ENCODE measurements at places on chromosomes 11 and 22.

DNA sequence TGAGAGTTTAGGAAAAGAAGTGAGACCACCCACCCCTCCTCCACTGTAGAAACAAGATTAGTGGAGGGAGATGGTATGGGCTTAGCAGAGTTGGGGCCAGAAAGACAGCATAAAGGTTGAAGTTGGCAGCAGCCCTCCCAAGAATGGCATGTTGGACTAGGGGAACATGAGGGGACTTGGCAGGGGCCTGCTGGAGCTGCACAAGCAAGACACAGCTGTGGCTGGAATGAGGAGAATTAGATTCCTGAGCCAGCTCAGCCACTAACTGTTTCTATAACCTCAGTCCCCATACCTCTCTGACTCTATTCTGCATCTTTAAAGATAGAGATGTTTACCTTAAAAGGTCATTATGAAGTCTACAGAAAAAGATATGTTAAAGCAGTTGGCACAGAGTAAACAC, 13.2 kb downstream of the MAP6 start:
- no peak for DNase-seq

GRCh38 chr11:110069158-110069737, 23.9 kb upstream of the ZC3H12C start:
- no peak for DNase-seq

- DNase-seq: peak; percentile 66
Measured at GRCh38 chr11:33687733-33688479, 12.7 kb downstream of the C11orf91 start.

- DNase-seq: no peak
Measured at GRCh38 chr11:77083566-77084245, 16.9 kb downstream of the CAPN5 start.

- DNase-seq: no peak
Measured at GRCh38 chr11:27194976-27195375, 154.4 kb downstream of the BBOX1 start.

DNA sequence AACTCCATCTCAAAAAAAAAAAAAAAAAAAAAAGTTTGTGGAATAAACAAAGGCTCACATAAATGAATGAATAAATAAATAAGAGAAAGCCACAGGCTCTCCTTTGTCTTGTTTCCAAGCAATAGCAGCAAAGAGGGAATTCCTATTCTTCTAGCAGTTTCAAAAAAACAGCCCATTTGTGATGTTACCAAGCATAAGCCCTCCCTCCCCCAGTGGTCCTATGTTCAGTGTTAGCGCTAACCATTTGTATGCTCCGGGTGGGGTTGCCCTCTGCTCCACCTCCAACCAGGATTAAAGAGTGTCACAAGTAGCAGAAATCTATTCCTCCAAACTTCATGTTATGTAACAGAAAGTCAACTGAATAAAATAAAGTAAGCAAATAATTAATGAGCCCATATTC, 1215.0 kb upstream of the TENM4 start:
- no peak for DNase-seq

- no peak for DNase-seq
Measured at GRCh38 chr22:28958611-28959010, 75.2 kb downstream of the ZNRF3 start.

DNA sequence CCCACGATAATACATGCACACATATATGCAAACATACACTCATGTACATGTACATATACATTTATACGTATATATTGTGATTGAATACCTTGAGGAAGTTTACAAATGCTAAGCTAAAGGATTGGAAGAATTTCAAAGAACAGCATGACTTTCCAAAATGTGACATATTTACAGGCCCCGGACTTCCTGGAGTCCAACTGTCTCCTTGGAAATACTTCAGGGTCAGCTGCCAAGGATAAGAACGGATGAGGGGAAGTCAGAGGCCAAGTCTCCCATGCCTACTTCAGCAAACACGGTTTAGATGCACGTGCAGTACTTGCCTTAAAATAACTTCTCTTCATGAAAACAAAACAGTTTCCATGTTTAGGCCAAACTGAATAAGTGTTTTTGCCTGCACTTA, 213.6 kb downstream of the DYNC2H1 start:
- no peak for DNase-seq

DNA sequence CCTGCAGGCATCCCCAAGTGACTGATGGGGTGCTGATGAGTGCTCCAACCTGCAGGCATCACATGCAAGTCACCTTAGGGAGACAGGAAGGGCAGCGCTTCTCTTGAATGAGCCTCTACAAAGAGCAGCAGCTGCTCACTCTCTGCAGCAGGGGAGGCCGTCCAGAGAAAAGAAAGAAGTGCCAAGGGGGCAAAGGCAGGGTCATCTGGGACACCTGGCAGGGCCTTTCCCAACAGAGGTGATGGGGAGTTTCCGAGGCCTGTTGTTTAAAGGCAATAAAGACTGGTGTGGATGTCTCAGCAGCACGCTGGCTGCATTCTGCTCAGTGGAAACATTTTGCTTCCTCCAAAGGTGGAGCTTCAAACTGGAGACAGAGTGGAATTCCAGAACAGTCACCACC, 113.7 kb downstream of the ETS1 start:
- DNase-seq: no peak

- DNase-seq: no peak
Measured at GRCh38 chr22:17381192-17381913, 12.1 kb downstream of the CECR2 start.

DNA sequence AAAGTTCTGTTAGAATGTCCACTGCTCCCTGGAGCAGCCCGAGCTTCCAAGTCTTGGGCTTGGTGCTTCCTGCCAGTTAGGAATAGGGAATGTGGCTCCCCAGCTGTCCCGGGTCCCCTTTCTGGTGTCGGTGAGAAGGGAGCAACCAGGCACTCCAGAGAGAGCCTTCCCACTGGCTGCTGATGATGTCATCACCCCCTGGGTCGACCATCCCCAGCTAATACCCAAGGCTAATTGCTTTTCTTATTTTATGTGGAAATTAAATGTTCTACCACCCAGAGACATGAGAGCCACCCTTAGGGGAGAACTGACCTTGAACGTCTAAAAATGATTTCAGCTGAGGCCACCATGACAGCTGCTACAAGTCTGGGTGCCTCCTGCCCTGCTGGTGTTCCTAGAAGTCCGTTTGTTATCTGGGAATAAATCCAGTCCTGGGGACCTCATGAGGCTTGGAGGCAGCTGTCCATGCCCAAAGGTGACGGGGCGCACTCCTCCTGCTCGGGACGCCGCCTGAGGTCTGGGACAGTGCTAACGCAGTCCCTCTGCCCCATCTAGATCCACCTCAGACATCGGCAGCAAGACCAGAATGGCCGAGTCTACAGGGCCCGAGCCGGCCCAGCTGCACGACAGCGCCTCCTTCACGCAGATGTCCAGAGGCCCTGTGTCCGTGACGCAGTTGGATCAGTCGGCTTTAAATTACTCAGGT, 42.3 kb downstream of the C11orf91 start:
- DNase-seq: no peak

DNA sequence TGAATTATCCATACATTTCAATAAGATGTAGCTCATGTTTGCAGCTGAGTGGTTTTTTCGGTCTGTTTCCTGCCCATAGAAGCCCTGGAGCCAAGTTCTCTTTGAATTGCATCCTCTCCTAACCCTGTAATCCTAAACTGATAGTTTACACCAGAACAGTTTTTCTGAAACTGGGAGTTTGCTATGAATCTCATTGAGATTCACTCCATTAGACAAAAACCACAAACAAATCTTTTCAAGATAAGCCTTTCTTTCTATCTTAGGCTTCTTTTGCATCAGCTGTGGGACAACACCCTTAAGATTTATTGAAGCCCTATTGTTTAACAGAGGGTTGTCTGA, 324.8 kb downstream of the DYNC2H1 start:
- DNase-seq: no peak

DNA sequence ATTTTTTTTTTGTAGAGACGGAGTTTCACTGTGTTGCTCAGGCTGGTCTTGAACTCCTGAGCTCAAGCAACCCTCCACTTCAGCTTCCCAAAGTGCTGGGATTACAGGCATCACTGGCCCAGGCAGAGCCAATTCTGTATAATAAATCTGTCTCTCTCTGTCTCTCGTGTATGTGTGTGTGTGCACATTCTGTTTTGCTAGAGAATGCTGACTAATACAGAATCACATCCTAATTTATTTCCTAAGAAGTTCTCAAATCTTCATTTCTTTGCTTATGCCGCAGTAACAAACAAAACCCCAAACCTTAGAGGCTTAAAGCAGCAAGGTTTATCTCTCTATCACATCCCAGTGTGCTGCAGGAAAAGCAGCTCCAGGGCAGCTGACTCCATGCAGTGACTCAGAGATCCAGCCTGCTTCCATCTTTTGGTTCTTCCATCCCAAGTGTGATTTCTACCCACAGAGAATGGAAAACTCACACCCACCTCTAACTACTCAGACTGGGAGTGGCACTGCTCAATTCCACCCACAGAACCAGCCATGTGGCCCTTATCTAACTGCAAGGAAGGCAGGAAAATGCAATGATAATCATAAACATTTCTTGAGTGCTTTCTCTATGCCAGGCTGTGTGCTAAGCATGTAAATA, 35.1 kb upstream of the LRRC10B start:
- DNase-seq: no peak

GRCh38 chr11:17810746-17811145, 76.2 kb downstream of the KCNC1 start:
- DNase-seq: peak; percentile 15

DNA sequence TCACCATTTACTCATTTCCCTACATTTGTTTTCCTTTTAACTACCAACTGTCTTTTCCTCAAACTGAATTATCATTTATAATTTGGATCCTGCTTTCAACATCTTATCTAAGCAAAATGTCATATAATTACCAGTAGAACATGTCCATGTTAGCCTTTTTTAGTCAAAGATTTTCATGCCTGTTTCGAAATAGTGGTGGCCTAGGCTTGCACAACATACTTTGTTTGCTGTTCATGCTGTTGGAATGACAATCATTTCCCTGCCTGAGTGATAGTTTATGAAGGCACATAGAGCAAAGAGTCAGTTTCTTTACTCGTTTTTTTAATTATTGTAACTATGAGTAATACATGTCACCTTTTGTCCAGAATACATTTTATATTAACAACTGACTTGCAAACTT, 144.3 kb upstream of the ANO3 start:
- DNase-seq: no peak

DNA sequence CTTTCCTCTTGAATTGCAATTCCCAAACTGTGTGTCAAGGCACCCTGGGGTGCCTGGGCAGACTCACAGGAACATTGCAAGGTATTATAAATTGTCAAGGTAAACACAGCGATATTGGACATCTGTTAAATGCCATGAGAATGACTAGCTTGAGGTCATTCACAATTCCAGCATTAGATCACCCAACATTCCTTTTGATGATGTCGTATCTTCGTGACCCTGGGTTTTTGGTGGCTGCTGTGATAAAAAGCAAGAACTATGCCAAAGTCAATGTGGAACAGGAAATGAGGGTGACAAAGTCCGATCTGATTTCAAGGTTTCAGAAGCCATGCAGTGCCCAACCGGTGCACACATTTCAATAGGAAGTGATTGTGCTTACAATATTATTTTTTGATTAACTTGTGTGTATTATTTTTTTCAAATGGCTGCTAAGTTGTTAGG, 458.4 kb downstream of the MIAT start:
- no peak for DNase-seq

DNA sequence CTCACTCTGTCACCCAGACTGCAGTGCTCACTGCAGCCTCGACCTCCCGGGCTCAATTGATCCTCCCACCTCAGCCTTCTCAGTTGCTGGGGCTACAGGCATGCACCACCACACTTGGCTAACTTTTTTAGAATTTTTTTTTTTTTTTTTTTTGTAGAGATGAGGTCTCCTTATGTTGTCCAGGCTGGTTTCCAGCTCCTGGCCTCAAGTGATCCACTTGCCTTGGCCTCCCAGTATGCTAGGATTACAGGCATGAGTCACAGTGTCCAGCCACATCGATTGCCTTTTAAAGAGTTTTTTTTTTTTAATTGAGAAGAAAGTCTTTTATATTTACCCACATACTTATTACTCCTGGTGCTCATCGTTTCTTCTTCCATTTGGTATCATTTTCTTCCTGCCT, 30.0 kb downstream of the PARVG start:
- no peak for DNase-seq

- DNase-seq: no peak
Measured at GRCh38 chr11:58639669-58640068, 17.2 kb downstream of the CNTF start.

DNA sequence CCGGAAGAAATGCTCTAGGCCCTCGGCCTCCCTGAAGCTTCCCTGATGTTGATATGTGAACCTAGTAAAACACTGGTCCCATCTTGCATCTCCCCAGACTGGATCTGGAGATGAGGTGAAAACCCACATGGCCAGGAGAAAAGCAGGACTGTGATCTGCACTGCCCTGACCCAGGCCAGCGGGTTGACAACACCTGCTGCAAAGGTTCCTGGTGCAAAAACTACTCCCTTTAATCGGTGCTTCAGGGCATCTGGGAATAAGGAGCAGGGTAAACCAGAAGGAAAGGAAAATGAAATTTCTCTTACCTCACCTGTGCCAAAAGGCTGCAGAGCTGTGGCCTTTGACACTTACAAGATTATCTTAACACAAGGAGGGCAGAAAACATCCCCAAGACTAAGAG, 30.6 kb downstream of the PACSIN2 start:
- no peak for DNase-seq

DNA sequence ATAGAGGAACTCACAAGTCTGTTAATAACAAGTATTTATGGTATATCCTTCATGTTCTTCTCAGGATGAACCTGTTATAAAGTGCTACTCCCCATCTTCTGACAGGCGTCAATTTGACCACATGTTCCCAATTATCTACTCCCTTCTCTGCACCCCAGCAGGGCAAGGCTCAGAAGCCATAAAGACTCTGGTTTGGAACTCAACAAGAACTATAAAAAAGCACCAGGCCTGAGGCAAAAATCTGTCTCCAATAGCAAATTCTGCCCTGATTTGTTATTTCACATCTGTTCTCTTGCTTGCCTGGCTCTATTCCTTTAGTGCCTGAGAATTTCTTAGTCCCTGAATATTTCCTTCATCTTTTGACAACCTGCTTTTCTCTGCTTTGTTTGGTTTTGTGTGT, 618.2 kb upstream of the KIRREL3 start:
- no peak for DNase-seq

DNA sequence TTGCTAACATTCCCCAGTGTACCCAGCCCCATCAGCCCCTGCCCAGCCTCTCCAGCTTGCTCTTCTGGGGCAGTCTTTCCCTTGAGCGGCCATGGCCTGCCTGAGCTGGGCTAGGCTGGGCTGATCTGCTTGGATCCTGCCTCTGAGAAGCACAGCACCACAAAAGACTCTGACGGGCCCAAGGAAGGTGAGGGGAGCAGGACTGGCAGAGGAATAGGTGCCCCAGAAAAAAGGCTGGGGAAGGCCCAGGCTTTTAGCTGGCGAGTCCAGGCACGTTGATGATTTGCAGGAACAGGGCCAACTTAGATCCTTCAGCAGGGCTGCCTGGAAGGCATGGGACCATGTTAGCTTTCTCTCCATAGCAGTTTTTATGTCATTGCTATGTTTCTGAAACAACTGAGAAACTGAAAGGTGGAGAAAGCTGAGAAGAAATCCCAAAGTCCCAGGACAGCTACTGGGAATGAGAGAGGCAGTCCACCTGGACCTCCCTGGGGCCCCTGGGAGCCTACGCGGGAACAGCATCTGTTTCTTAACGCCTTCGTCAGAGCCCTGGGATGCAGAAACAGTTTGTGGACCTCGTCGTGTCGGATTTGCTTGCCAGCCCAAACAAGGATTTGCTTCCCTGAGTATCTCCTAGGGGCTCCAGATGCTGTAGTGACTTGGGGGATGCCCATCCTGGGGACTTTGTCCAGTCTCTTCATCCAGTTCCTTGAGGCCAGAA, 24.4 kb upstream of the FXYD6 start:
- DNase-seq: no peak
